Lung (tissue), 17 donors: ENCODE measurements at places on chromosomes 5 and 9.

DNA sequence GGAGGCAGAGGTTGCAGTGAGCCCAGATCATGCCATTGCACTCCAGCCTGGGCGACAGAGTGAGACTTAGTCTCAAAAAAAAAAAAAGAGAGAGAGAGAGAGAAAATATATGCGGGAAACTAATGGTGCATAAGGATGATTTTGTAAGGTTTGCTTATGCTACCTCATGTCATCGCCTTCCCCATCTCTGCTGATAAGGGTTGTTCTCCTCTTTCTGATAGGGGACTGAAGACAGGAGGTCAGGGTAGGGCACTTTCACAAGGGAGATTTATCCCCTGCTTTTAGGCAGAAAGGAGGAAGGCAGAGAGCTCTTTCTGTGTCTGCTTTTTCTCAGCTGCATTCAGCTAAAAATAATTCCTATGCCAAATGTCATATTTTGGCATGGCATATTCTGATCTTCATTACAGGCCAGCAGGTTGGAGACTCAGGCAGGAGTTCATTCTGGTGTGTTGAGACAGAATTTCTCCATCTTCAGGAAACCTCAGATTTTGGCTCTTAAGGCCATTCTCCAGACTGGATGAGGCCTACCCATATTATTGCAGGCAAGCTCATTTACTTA, 220.2 kb downstream of the AUH start:
- DNase-seq, result no peak

DNA sequence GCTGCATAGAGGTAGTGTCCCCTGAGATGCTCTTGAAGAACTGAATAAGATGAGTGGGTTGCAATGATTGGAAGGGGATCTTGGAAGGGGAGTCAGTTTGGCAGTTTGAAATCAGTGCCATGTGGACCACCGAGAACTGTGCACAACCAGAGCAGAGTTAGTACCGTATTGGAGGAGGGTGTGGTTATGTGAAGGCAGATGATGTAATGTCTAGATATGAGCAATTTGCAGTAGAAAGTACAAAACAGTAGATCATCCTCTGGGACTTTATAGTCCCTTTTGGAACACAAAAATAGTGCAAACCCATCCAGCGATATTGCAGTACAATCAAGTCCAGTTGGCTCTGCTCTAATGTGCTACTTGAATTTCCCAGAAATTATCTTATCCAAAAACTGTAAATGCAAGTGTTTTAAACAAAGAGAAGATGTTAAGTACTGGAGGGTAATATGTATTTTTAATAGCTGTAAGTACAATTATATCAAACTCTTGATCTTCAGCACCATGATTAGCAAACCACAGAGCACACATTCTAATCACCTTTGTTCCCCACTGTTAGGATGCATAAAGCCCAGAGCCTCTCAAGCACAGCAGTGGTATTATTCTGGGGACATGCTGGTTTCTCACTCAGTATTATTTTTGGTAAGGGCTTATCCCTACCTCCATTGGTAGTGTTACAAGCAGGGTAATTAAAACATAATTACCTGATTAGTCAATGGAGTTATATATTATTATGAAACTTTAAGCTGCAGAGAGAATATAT, 41.5 kb downstream of the MEGF10 start:
- DNase-seq, result no peak

DNA sequence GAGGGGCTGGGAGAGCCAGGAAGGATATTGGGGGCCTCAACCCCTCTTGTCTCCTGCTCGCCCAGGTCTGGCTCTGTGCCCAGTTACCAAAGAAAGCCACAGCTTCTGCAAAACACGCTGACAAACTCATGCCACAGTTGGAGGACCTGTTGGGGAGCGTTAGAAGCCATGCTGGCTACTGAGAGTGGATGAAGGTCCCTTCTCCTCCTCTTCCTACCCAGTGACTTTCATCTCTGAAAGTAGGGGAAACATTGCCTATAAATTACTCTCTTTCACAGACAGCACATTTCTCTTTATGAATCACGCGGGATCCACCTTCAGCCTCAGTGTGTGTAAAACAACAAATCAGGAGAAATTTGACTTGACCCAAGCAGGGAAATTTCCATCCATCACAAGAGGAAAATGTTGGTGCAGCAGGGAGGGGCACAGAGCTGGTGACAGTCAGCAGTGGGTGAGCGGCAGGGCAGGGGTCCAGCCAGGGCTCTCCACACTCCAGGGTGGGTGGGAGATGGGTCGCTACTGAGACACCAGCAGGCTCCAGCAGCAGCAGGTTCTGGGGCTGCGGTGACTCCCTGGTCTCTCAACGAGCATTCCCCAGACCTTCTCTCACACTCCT, 181.9 kb downstream of the FGF18 start:
- no peak for DNase-seq

DNA sequence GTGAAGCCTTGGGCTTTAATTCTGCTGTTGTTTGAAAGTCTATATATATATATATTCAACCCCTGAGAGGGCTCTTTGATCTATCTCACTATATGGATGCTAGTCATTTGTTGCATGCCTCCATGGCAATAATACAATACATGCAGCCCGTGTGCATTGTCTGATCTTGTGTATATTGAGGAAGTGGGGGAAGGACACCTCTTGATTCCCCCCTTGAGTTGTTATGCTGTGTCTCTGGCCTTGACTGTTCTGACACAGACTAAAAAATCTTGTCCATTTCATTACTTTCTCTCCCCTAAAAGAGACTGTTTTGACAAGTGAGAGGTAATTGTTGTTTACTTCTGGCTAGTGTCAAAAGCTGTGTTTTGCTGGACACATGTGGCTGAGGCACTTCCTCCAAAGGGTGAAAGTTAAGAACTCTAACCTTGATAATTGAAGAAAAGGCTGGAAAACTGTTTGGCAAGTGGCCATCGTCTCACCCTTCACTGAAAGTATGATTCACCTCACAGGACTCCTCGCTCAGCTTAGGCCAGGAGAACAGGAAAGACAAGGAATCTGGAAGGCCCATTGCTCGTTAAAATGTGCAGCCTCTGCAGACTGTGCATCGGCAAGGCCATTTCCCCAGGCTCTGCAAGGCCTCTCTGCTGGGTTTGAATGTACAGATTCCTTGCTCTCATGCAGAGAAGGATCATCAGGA, 304.0 kb downstream of the PRELID2 start:
- DNase-seq, result no peak

GRCh38 chr5:173795601-173796000, 92.5 kb upstream of the CPEB4 start:
- DNase-seq, result no peak

DNA sequence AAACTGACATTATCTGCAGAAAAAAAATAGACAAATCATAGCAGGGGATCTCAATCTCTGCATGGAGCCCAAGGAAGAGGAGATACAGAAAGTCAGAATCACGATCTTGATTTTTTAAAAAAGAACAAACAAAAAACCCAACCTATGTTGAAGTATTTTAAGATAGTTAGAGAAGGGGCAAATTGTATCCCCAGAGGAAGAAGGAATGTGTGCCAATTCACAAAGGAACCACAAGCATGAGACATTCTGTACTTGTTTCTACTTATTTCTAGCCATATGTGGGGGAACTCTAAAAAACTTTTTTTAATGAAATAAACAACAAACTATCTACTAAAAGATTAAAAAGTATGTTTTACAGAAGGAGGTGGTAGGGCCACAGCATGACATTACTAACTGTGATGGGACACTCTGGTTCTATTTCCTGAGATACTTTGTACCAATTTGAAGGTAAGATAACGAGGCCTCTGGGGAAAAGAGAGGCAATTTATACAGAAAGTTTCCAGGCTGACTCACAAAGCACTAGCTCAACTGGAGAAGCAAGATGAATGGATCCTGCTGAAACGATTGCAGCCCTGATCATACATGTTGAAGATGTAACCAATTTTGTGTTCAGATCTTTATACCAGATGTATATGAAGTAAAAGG, 22.5 kb downstream of the RANBP3L start:
- no peak for DNase-seq

DNA sequence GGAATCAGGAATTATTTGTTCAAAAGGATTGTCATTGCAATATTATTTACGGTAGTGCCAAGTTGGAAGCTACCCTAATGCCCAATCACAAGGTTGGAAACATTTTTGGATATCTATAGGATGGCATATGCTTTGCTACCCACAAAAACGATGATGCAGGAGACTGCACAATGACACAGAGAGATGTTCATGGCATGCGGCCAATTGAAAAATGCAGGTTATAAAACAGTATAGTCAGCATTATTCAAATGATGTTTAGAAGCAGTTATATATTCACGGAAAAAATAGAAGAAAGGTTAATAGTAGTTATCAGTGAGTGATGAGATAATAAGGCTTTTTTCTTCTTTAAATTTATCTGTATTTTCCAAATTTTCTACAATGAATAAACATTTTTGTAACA, 5.9 kb upstream of the ACSL6 start:
- DNase-seq, result no peak

DNA sequence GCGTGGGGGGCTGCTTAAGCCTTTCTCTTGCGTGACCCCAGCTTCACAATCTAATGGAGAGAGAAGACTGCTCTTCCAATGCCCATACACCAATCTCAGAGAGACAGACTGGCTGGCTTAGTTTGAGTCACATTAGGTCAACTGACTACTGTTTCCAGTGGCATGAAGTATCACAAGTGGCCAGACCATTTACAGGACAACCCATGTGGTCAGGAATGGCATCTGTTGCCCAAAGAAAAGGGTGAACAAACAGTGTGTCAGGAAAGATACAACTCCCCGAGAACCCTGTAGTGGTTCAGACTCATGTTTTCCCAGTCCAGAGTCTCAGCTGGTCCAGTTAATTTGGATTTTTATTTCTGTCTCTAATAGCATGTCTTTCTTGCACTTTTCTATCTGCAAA, 177.4 kb upstream of the IL12B start:
- DNase-seq, result no peak

DNA sequence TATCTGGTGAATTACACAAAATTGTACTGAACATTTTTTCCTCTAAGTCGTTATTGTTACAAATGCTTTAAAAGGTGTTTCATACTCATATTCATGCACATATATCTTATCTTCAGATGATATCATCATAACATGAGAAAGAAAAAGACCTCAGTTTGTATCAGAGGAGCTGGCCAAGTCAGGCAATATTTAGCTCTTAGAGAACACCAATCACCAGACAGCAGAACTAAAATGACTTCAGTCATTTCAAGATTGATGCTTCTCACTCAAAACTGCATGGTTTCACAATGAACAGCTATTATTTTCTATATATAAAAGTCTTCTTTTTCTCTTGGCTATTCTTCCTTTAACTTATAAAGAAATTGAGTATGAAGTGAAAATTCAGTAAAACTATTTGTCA, 44.6 kb downstream of the TSSK1B start:
- no peak for DNase-seq

- no peak for DNase-seq
Measured at GRCh38 chr9:96858670-96859069, 4.4 kb upstream of the ZNF782 start.

GRCh38 chr9:3804103-3804502, 278.3 kb upstream of the RFX3 start:
- no peak for DNase-seq

DNA sequence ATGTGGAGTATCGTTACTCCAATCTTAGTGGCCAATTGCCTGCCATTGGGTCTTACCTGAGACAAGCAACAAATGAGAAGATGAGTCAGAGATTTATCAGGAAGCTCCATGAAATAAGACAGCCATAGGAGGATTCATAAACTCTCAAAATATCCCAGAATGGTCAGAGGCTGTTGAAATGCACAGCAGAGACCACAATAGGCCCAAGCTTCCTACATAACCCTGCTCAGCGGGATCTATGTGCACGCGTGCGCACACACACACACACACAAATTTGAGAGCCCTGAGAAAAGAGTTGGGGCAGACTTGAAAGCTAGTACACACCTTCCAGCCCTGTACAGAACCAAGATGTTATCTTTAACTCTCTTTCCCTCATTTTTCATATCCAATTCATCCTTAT, 9.8 kb downstream of the UIMC1 start:
- DNase-seq, result no peak

- DNase-seq, result no peak
Measured at GRCh38 chr5:128826275-128826674, 139.0 kb upstream of the SLC27A6 start.

DNA sequence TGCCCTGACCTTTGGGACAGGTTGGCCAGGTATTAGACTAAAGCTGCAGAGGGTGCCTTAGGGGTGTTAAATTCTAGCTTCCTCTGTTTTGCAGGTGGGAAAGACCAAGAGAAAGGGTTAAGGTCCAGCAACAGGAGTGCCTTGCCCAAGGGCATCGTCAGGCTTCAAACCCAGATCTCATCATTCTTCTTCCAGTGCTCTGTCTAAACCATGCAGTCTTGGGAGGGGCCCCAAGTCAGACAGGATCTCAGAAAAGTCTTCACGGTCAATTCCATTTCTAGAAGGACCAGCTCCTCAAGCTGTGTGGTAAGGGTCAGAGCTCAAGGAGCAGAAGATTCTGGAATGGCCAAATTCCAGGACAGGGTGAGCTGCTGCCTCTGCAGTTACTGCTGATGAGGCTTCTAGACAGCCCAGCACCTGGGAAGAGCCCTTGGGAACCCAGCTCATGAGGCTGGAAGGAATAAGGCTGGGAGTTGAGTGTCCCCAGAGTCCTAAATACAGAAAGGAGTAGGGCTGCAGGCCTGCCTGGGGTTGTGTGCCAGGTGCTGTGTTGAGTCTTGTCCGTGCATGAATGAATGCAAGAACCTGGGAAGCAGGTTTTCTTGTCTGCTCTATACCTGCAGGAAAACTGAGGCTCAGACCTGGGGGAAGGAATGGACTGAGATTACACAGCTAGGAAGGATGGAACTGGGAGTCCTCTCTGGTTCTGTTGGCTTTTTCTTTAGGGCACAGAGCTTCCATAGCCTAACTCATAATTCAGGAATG, 69.3 kb downstream of the WWC1 start:
- no peak for DNase-seq

DNA sequence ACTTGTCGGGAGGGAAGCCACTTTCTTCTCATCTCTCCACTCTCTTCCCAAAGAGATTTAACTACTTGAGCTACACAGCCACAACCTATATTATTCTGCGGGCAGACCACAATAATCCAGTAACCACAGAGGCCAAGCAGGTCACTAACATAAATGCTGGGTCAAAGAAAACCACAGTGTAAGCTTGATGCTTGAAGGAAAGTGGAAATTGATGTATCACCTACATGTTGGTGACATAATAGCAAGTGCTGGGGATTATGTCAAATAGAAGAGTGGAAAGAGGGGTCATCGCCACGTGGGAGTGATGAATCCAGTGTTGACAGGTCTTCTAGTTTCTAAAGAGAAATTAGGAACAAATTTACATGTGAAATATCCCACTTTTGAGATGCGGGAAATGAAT, 40.9 kb downstream of the RFK start:
- no peak for DNase-seq

DNA sequence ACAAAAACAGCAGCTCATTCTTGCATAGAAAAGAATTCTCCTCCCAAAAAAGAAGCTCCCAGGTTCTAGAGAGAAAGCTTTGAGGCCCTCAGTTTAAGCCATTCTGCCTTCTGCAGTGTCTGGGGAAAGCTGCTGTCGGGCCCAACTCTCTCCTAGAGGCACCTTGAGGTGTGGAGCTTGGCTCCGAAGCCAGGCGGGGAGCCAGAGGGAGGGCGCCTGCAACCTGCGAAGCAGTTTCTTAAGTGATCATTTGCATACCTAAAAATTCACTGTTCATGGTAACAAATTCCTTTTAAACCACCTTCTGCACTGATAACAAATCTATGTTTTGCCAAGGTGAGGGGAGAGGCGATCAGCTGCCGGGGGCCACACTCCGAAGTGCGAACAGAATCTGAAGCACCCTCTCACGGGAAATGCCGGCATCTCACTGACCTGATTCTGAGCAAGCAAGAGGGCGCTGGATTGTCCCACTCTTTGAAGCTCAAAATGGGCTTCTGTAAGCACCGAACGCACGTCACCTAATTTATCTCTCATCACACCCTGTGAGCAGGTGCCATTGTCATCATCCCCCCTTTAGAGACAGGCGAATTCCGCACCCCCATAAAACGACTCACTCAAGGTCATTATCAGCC, 86.1 kb downstream of the GTF3C4 start:
- no peak for DNase-seq
